ENCODE measurements at places on chromosomes 3 and 15.

DNA sequence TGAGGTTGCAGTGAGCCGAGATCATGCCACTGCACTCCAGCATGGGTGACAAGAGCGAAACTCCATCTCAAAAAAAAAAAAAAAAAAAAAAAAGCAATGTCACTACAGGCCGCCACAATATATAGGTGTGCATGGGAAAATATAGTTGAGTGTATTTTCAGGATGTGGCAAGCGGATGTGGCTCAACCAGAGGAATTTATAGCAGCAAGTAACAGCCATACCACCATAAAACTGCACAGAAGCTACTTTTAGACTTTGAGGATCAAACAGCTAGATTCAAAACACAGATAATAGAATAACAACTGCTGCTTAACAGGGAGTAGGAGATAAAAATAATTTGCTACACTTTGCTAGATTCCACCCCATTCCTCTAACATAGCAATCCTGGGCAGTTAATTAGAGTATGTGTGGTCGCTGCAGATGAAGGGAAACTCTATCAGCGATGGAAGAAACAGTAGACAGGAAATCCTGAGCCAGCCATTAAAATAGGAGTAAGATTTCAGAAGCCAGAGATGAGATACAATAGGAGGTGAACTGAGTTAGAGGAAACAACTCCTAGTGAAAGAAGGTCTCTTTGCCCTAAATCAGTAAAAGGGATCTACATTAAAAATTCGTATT is 318.7 kb upstream of the STT3B start:
- no peak for DNase-seq

DNA sequence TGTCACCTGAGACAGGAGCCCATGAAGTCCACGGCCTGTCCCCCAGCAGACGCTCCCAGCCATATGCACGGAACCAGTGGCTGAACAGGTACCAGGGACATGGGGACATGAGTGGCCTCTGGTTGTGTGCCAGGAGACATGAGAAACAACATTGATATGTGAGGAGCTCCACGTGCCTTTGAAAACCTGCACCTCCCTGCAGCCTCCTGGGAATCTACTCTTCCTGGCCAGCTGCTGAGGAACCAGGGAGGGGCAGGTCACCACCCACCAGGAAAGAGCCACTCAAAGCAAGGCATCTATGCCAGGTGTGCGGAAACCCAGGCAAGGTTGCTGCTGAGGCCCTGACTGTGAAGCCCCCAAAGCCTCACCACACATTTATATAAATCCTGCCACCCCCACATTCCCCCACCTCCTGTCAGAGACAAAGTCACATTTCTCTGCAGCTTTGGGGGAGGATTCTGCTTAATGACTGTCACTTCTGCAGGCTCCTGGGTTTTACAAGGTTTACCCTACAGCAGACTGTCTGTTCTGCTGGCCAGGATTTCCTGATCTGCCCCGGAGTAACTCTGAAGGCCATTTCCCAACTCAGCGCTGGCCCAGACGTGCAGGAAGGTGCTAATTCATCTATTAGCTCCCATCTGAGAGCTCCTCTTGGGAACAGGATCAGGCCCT is 110.8 kb downstream of the ADCY5 start:
- DNase-seq: no peak

DNA sequence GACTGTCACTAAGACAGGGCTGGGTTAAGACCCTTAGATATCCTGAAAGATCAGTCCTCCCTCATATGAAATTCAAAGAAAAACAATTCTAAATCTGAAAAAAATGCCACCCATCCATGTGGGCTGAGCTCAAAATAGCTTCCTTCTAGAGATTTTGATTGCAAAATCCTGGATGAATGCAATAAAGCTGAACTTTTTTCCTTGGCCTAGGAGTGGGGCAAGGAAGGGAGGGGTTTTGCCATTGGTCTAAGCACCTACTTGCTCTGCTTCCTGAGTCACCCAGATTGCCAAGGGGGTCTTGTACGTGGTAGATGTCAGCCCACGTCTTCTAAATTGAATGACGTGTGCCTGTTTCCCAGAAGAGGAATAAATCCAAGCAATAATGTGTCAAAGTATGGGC is 15.3 kb upstream of the SMAD3 start:
- no peak for DNase-seq

GRCh38 chr3:87435926-87436620 is 159.7 kb upstream of the POU1F1 start:
- DNase-seq: no peak

DNA sequence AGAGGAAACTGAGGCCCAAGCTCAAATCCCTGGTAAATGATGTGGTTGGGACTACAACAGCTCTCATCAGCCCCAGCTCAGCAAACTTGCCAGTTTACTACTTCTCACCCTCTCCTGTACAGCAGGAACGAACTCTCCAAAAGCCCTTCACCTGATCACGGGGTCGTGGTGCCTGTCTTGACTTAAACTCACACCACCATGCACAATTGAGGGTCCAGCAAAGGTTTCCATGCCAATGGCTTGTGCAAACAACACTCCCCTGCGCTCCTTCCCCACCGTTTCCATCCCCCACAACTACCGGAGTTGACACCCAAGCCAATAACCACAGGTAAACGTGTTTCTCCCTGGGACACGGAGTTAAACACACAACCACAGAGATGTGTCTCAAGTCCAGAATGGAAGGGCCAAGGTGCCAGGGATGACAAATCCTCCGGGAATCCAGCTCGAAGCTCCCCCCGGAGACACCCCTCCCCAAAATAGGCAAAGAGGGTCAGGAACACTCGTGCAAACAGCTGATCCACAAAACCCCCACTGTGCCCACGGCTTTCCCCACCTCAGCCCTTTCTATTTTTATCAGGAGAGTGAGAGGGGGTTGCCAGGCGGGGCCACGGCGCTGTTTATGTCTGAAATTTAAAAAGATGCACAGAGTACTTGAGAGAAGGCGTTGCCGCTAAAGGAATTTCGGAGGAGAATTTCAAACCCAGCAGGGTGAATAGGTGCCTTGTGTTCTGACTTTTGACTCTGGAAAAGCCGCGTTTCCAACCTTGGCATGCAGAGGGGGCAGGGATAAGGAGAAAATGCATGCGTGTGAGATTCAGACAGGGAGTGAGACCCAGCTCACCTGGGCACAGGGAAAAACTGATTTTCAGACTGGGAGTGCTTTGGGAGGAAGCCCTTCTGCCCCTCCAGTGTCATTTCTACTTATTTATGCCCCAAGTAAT is 10.6 kb upstream of the ACAN start:
- no peak for DNase-seq

DNA sequence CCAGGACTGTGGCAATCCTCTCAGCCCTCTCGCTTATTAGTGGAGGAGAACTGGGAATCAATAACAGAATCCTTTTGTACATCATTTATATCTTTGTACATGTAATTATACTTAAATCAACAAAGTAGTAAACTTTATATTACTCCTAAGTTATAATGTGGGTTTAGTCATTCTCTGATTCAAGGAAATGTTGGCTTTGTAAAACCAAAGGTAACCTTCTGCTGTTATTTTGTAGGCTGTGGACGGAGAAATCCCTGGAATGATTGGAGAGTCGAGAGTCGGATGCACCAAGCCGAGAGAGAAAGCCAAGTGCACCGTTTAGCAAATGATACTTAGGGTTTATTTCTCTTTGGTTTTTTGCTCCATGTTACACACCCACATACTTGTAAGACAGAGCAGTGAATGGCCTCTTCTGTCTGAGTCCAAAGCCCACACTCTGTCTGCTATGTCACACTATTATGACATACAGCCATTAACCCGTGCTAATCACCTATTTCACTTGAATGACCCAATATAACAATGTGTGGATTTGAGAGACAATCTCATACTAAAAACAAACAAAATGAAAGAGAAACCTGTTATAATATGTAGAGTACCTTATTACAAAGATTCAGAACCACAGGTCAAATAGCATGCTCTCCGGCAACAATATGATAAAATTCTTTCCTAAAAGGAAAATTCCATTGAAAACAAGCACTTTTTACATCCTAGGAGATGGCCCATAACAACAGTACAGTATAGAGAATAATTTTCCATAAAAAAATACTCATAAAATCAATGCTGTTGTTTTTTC is 72.2 kb downstream of the MECOM start:
- DNase-seq: no peak

GRCh38 chr3:143124601-143125520 is 5.3 kb downstream of the CHST2 start:
- DNase-seq: no peak

DNA sequence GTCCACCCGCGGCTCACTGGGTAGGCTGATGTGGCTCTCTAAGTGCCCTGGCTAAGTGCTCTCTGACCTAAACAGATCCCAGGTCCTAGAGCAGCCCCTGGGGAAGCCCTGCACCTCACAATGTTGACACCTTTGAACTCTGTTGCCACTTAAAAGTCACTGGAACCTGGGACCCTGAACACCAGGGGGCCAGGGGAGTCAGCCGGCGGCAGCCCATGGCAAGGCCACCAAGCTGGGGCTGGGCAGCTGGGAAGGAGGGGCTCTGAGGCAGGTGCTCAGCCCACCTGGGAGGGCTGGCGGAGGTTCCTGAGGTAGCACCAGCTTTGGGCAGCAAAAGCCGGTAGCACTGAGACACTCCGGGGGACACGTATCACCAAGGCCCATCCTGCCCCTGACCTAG is 129.0 kb downstream of the CHSY1 start:
- no peak for DNase-seq

DNA sequence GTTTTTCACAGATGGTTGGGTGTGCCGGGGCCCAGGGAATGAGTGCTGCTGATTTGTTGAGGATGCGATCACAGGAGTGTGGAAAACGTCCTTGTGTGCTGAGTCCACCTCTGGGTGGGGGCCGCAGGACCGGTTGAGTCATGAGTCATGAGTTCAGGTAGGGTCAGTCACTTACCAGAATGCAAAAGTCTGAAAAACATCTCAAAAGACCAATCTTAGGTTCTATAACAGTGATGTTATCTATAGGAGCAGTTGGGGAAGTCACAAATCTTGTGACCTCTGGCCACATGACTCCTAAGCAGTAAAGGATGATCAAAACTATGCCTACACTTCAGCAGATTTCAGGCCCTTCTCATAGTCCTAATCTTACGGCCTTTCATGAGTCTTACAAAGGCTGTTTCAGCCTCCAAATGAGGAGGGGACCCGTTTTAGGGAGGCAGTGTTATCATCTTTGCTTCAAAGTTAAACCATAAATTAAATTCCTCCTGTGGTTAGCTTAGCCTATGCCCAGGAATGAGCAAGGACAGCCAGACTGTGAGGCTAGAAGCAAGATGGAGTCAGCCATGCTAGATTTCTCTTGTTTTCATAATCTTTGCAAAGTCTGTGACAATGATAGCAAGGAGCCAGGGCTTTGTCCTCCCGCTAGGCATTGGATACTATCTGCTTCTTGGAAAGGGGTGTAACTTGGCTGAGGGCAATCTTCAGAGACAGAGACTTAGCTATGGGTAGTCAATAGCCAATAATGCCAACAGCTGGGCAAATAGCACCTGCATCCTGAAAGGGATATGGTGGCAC is 30.6 kb upstream of the PIAS1 start:
- no peak for DNase-seq

DNA sequence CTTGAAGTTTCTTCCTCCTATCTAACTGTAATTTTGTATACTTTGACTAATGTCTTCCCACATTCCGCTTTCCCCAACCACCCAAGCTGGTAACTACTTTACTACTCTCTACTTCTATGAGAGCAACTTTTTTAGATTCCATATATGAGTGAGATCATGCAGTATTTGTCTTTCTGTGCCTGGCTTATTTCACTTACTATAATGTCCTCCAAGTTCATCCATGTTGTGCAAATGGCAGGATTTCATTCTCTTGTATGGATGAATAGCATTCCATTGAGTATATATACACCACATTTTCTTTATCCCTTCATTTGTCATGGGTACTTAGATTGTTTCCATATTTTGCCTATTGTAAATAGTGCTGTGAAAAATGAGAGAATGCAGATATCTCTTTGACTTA is 78.5 kb upstream of the CCNL1 start:
- DNase-seq: no peak

GRCh38 chr3:87088993-87089841 is 98.3 kb upstream of the VGLL3 start:
- DNase-seq: no peak

- DNase-seq: no peak
These were observed 213.4 kb upstream of the TBL1XR1 start for GRCh38 chr3:177410730-177411129.

GRCh38 chr3:171049861-171050444 is 23.4 kb upstream of the SLC2A2 start:
- DNase-seq: no peak

- no peak for DNase-seq
These were observed 4.4 kb upstream of the IQSEC1 start for GRCh38 chr3:13077431-13078162.

GRCh38 chr15:33242669-33243191 is 48.2 kb upstream of the FMN1 start:
- DNase-seq: no peak

GRCh38 chr3:190738636-190739155 is 123.8 kb downstream of the GMNC start:
- DNase-seq: no peak

GRCh38 chr3:126521122-126521891 is 2.6 kb upstream of the CHST13 start:
- DNase-seq: no peak

- no peak for DNase-seq
These were observed 17.7 kb downstream of the CMTM8 start for GRCh38 chr3:32256206-32256605.

DNA sequence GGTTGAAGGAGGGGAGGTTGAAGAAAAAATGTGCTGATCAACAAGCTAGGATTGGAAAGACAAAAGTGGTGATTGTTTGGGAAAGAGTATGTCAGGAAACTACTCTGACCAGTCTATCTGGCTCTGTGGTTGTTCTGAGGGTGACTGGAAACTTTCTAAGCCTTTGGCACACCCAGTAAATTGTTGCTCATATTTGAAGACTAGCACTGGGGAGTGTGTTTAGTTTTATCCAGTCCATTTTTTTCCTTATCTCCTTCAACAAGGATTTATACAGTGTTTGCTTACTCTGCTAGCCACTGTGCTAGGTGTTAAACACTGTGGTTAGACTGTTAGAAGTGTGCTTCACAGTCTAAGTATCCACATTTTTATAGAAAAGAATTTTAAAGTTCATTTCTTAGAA is 28.8 kb downstream of the PPM1L start:
- DNase-seq: no peak
